Activated naive CD4-positive, alpha-beta T cell (primary cell): ENCODE measurements at places on chromosomes 2 and 18.

- DNase-seq, result no peak
These were observed 68.4 kb downstream of the PID1 start for GRCh38 chr2:229202646-229203045.

- no peak for DNase-seq
These were observed 795.7 kb downstream of the DCC start for GRCh38 chr18:53135654-53136053.

GRCh38 chr2:8413589-8414135, 268.2 kb upstream of the ID2 start:
- no peak for DNase-seq

DNA sequence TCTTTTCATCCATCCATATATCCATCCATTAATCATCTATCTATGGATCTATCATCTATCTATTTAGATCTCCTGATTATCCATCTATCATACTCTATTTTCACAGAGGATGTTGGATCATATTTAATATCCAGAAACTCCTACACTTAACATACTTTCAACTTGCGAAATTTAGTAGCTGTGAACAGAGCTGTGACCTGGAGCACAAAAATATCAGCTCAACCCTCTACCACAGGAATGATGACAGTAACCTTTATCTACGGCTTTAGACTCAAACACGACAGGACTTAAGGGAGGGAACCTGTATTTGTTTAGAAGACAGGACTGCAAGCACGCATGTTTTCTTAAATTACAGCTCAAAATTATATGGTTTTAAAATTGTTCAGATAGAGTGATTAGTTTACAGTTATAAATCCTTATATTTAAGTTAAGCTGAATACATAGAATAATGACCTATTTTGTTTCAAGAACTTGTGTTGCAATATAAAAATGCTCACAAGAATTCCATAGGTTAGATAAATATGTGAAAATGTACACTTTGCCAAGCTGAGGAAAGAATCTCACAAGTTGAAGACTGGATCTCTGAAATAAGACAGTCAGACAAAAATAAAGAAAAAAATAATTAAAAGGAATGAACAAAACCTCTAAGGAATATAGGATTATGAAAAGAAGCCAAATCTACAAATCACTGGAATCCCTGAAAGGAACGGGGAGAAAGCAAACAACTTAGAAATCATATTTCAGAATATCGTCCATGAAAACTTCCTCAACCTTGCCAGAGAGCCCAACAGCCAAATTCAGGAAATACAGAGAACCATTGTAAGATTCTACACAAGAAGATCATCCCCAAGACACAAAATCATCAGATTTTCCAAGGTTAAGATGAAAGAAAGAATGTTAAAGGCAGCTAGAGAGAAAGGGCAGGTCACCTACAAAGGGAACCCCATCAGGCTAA, 142.0 kb downstream of the COL6A3 start:
- no peak for DNase-seq

DNA sequence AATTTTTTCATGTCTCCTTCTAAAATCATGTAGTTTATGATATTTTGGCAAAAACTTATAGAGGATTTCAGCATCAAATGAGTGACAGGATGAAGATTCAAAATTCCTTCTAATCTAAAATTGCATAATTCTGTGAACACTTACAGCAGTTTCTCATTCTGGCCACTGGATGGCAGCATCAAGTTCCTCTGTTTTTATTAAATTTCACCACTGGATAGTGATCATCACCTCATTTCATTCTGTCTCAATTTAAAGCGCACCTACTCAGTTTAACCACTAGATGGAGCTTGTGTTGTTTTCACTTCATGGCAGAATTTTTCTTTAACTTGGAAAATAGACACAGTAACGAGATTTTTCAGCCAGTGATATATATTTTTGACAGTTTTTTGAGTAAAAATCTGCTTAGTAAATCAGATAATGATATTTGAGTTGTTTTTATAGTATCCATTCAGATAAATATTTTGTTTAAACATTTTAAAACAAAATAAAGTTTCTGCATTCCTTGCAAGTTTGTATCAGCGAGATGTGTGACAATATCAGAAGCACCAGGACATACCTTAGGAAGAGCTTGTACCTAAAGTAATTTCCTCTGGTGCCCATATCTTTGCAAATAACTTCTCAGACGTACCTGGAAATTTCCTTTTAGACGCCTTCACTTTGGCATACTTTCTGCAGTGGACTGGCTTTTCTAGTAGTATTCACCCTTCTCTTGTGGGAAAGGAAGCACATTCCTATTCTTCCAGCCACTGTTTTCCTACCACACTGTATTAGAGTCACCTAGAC, 94.7 kb upstream of the ARHGAP15 start:
- DNase-seq, result peak; percentile 23

DNA sequence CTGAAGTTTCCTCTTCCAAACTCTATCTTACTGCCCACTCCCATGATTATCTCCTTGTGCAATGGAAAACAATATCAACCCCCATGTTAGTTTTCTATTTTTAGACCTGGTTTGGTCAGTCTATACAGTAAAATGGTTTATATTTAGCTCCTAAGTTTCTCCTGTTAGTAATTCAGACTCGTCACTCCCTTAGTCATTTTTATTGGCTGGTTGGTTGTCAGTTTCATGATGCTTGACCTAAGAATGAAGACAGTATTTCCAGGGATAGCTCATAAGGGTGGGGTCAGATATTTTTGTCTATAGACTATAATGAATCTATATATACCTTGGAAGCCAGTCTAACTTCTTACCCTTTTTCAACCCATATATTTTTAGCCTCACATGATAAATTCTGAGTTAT, 61.4 kb upstream of the NEUROD1 start:
- no peak for DNase-seq

GRCh38 chr2:192004188-192004963, 157.5 kb upstream of the CAVIN2 start:
- DNase-seq, result no peak

DNA sequence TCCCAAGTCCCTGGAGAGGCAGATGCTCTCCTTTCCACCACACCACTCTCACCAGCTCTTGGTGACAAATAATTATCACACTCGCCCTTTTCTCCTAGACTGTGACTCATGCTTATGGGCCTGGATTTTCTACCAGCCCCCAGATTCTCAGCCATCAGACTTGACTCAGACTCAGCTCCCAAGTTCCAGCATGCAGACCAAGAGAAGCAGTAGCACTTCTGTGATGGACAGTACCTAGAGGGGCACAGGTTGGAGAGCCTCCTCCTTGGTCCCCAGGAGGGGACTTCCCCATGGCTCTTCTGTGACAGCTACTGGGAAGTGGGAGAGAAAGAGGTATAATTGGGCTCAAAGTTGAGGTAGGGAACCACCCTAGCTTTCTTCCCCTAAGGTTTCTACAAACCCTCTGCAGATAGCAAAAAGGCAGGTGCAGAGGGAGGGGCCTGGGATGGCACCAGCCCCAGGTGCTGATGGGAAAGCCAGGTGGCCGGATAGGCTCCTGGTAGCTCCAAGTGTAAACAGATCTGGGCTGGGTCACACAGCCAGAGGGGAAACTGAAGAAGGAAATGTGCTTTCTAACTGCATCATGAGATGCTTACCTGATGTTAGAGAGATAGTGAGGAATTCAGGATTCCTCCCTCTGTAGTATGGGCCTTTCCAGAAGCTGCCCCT, 4.1 kb downstream of the TCF23 start:
- no peak for DNase-seq

- no peak for DNase-seq
These were observed 462.6 kb downstream of the SLC4A3 start for GRCh38 chr2:220090050-220090449.

DNA sequence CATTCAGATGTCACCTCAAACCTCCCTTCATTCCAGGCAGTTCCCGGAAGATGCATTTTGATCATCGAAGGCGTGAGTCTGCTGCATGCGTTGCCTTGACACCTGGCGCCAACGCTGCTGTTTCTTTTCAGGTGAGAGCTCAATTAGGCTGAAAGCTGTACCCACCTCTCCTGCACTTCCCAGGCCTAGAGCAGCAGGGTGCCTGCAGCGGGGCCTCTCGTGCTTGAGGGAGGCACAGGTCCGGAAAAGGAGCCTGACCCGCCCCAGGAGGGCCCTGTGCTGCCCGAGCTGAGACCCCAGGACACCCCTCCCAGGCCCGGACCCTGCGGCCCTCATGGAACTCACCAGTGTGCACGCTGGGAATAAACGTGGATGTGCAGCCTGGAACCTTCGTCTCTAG, 31.4 kb upstream of the KCNG2 start:
- DNase-seq, result no peak

DNA sequence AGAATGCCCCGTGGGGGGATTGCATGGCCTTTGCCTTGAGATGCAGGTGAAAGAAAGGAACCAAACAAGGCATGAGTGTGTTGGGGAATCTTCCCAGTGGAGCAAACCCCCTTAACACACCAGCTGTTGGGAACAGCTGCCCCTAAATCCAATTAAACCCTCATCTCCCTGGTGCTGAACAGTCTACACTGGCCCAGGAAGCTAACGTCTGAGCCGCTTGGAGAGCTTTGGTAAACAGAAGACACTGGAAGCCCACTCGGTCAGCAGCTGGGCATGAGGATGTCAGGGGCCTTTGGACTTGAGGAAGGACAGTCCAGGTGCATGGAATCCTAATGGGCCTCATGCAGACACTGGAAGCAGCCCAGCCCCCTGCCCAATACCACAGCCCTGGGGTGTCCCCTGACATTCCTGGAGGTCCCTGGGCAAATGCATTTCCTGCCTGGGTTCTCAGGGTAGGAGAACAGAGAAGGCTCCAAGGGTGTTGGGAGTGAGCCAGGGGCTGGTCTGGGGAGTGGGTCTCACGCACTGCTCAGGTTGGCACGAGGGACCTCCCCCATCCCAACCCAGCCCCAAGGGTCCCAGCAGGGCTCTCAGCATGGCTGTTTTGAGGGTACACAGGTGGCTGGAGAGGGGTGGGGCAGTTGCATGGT, 37.7 kb downstream of the GBX2 start:
- no peak for DNase-seq

DNA sequence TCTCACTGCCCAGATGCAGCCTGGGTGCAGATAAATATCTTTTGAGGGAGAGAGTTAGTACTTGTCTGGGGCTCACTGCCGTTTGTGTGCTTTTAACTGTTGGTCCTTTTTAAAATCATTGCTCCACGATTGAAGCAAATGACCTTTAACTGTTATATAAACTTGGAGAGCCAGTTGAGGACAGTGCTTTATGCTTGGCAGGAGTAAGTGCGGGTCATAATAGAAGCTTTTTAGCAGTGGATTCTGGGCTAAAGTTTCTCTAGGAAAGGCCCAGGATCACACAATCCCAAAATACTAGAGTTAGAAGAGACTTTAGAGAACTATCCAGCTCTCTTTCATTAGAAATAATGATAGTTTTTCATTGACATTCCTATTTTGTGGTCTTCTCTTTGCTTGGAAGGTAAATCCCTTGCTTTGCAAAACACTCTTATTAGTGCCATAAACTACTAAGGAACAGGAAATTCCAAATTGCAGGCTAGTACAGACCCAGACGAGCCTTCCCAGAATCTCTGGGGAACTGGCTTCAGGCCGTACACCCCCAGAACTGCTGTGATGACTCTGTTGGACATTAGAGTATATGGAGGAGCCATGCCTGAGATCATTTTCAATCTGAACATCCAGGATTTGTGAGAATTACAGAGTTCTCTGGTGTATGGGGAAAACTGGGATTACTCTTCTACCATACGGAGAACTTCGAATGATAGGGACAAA, 19.1 kb downstream of the LIMS1 start:
- DNase-seq, result no peak

DNA sequence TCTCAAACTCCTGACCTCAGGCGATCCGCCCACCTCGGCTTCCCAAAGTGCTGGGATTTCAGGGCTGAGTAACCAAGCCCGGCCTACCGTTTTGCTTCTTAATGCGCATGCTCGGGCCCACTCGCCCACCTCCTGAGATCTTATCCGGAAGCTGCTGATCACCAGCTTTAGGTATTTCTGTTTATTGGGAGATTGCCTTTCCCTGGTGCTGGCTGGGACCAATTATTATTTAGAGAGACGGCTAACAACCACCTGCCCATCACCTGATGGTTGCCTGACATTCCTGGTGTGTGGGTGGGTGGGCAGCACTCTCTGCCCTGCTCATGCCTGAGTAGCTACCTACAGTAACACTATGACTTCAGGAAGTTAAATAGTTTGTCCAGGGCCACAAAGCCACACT, 56.3 kb upstream of the ZNF532 start:
- no peak for DNase-seq

DNA sequence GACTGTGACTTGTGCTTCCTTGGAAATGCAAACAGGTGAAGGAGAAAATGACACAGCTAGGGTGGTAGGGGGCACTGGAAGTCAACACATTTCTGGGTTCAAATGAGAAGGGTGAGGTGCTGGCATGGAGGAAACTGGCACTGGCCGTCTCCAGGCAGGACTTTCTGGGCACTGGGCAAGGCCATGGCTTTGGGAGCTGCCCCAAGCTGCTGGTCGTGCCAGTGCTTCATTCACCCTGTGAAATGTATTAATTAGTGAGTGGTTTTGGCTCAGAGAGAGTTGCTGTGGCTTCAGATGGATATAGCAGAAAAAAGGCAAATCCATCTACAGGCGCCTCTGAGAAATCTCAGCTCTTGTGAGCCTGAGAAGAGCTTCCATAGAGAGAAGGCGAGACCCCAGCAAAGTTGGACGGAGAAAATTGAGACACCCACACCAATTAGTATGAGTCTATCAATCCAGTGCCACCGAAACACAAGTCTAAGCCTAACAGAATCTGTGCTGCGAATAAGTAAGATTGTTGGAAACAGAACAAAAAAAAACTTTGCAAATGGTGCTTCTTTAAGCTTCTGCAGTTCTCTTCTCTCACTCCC, 202.1 kb upstream of the TNP1 start:
- DNase-seq, result no peak

DNA sequence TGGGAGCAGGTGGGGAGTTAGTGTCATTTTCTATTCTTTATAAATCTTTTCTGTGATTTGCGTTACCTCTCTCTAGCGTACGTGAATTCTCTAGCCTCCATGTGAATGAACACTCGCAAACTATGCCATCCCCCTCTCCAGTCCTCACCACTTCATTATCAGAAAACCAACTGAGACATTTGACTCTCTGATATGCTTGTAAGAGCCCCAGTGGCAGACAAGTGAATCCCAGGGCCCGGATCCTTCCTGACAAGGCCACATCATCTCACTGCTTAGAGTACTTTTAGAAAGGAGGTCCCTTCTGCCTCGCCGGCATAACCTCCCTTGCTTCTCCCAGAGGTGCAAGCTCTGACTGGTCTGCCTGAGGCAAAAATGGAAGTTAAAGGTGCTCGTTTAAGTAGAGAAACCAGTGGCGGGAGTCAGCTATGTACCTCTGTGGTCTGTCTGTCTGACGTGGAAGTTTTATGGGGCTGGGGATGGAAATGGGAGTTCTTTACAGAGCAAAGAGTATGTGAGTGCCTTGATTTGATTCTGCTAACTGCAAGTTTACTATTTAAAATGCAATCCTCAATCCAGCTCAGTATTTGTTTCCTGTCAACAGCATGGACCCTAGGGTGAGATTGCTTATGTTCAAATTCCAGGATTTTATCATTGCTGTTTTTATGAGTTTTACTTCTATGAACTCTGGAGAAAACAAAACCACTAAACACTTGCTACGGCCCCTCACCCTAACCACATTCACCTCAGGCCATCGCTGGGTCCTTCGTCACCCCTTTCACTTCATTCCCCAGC, 114.9 kb upstream of the MSTN start:
- DNase-seq, result no peak
